ENCODE measurements at places on chromosomes 7 and 10.

- peak; percentile 42 for DNase-seq
Measured at GRCh38 chr7:121557034-121557892, 161.2 kb upstream of the FAM3C start.

GRCh38 chr10:100348389-100348927 is 1.4 kb downstream of the SCD start:
- DNase-seq: no peak

GRCh38 chr7:41933427-41933826 is 230.5 kb upstream of the INHBA start:
- DNase-seq: no peak

- no peak for DNase-seq
Measured at GRCh38 chr7:137798073-137798763, 48.6 kb downstream of the DGKI start.

DNA sequence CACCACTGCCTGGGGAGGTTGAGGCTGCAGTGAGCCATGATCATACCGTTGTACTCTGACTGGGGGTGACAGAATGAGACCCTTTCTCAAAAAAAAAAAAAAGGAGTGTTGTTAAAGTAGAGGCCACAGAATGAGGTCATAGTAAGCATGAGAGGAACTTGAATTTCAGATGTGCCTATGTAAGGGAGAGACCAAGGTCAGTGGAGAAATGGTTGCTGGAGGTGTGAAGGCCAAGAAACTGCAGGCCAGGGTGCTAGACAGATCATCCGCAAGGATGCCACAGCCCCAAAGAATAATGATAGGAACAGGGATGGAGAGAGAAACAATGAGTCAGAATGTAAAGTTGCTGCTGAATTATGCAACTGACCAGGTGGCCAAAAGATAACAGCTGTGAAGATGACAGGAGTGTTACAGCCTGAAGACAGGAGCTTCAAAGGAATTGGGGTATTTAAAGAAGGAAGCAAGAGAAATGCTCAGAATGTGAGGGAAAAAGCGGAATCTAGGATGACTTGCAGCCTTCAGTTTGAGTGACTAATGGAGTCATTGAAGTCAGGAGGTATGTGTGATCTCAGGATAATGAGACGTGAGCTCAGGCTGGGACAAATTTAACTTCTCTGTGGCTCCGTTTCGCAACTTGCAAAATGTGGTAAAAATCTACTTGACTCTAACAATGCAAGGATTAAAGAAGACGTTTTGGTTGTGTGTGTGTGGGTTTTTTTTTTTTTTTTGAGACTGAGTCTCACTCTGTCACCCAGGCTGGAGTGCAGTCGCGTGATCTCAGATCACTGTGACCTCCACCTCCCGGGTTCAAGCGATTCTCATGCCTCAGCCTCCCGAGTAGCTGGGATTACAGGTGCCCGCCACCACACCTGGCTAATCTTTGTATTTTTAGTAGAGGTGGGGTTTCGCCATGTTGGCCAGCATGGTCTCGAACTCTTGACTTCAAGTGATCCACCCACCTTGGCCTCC is 22.2 kb downstream of the TYW1B start:
- DNase-seq: peak; percentile 86

- DNase-seq: peak; percentile 90
Measured at GRCh38 chr7:134593530-134594392, 44.9 kb downstream of the AKR1B15 start.

GRCh38 chr10:49596836-49597235 is 13.3 kb upstream of the SLC18A3 start:
- DNase-seq: no peak

- DNase-seq: no peak
Measured at GRCh38 chr7:155832581-155832981, 20.3 kb upstream of the SHH start.

DNA sequence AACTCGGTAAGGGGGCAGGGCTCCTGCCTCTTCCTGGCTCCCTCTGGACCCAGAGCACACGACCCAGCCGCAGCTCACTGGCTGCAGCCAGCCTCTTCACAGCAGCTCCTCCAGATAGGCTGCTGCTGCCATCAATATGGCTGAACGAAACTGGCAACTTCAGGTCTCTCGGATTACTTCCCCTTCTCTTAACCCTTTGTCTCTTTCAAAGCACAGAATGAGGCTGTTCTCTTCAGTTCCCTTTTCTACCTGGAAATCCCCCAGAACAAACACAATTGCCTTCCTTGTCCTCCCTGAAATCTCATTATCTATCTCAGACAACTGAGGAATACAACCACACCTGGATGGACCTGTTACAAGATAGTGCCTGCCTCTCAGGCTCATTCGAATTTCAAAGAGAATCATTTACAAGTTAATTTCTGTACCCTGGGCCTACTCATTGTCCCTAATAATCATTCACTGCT is 193.4 kb upstream of the MBL2 start:
- DNase-seq: no peak

GRCh38 chr10:76492026-76492425 is 1060.6 kb downstream of the LRMDA start:
- DNase-seq: peak; percentile 87

- no peak for DNase-seq
Measured at GRCh38 chr10:72445851-72446250, 91.1 kb upstream of the DNAJB12 start.

GRCh38 chr7:5758753-5759335 is 22.6 kb downstream of the RNF216 start:
- DNase-seq: no peak

- DNase-seq: no peak
Measured at GRCh38 chr7:77838929-77839491, 40.4 kb downstream of the PHTF2 start.

- no peak for DNase-seq
Measured at GRCh38 chr7:11428877-11429581, 403.0 kb downstream of the THSD7A start.

DNA sequence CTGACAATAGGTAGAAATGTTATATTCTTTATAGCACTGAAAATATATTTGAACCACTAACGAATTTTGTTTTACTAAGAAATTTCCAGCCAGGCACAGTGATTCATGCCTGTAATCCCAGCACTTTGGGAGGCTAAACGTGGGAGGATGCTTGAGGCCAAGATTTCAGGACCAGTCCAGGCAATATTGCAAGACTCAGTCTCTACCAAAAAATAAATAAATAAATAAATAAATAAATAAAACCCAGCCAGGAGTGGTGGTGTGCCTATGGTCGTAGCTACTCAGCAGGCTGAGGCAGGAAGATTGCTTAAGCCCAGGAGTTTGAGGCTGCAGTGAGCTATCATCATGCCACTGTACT is 39.8 kb downstream of the PIP4K2A start:
- peak; percentile 71 for DNase-seq

DNA sequence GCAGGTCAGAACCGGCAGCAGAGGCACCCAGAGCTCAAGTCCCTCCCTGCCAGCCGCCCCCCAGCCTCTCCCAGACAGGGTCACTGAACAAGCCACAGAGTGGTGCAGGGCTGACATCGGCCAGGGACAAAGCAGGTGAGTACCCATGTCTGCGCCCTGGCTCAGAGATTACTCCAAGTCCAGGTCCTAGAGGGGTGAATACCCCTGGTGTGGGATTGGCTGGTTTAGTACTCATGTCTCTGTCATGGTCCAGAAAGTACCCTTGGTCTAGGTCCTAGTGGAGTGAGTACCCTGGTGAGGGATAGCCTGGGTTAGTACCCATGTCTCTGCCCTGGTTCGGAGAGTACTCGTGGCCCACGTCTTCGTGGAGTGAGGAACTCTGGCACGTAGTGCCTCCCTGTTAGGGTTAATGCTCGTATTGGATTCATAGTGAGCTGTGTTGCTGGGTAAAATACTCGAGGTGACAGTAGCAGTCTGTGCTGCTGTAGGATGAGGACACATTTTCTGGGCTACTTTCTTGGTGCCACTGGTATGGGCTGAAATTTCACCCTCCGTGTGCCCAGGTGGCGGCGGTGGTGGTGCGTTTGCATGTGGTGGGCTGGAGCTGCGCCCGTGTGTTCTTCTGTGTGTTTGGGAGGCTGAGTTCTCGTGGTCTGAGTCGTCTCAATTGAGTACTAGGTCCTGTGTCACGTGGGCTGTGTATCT is 25.5 kb upstream of the KNDC1 start:
- DNase-seq: no peak

GRCh38 chr7:115578576-115578975 is 452.0 kb downstream of the TFEC start:
- DNase-seq: no peak

- peak; percentile 30 for DNase-seq
Measured at GRCh38 chr7:2518737-2519118, 846 bp upstream of the LFNG start.

- DNase-seq: no peak
Measured at GRCh38 chr7:143046426-143046851, 5.7 kb upstream of the OR6V1 start.

GRCh38 chr7:20776214-20776911 is 10.3 kb downstream of the SP8 start:
- no peak for DNase-seq

GRCh38 chr10:123284022-123284421 is 129.8 kb downstream of the BUB3 start:
- peak; percentile 5 for DNase-seq

GRCh38 chr10:67794256-67794655 is 43.7 kb downstream of the DNAJC12 start:
- DNase-seq: no peak

GRCh38 chr7:110595694-110596093 is 495.2 kb upstream of the LRRN3 start:
- DNase-seq: no peak

DNA sequence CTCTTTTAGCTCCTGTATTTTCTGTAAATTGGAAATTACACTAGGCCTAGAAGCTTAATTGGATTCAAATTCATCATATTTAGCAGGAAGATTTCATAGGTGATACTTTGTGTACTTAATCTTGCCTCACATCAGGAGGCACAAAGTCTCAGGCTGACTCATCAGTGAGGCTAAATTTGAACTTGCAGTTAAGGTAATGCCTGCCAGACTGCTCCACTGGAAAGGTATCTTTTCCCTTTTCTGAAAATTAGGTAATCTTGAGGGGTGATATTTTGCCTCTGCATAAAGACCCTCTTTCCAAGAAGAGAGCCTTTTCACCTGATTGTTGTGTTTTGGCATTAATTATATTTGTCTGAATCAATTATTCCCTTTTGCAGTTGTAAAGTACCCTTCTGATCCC is 14.6 kb downstream of the PPIA start:
- DNase-seq: peak; percentile 30

GRCh38 chr10:287814-288213 is 152.6 kb downstream of the ZMYND11 start:
- DNase-seq: peak; percentile 19

- no peak for DNase-seq
Measured at GRCh38 chr10:129411393-129411705, 55.7 kb upstream of the MGMT start.

- no peak for DNase-seq
Measured at GRCh38 chr7:75808106-75808505, 5.5 kb downstream of the CCL24 start.

GRCh38 chr7:14995774-14996173 is 93.2 kb upstream of the DGKB start:
- peak; percentile 15 for DNase-seq

DNA sequence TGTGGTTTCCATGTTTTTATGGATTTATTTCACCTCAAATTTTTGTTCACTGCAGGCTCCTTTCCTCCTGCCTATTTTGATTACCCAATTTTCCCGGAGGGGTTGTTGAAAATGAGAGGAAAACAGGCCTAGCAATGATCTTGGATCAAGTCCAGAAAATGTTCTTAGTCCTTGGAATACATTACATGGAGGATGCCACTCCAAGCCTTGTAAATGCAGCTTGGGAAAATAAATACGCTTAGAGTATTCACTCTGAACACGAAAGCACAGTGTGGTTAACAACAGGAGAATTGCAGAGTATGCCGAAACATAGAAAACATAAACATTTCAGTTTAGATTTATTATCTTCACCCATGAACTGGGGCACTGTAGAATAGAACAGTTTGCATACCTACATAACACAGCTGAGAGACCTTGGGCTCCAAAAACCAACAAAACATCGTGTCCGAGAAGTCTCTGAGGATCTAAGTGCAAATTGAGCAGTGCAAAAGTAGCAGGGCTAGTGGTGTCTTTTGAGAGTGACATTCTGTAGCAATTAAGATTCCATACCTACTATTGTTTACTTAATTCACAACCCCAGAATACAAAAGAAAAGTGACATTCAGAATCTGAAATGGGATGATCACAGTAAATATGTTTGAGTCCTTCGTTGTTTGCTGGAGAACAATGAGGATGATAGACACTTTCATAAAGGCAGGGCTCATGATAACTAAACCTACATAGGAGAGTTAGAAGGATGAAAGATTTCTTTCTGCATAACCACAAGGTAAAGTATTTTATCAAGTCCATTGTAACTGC is 7.6 kb upstream of the CD36 start:
- DNase-seq: no peak

DNA sequence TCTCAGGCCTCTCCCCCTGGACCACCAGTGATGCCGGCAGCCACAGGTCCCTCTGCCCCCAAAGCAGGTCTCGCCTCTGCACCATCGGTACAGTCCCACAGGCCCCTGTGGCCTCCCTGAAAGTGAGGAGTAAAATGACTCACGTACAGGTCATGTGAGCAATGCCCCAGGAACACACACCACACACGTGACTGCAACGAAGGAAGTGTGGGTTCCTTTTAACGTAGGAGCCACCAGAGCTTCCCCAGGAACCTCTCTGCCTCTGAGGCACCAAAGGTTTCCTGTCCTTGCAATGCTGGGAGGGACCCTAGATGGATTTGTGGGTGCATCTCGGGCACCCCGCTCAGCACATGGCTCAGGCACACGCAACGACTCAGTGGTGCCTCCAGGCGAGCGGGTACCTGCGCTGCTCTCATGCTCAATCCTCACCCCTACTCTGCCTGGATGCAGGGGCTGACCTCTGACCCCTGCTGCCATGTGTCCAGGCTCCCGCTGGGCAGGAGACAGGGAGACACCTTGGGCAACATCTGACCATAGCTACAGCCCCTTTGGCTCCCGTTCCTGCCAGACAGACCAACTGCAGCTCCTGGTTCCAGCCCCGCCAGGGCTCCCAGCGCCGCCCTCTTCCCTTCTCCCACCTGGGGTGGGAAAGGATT is 120.7 kb downstream of the PRKAG2 start:
- peak; percentile 62 for DNase-seq

DNA sequence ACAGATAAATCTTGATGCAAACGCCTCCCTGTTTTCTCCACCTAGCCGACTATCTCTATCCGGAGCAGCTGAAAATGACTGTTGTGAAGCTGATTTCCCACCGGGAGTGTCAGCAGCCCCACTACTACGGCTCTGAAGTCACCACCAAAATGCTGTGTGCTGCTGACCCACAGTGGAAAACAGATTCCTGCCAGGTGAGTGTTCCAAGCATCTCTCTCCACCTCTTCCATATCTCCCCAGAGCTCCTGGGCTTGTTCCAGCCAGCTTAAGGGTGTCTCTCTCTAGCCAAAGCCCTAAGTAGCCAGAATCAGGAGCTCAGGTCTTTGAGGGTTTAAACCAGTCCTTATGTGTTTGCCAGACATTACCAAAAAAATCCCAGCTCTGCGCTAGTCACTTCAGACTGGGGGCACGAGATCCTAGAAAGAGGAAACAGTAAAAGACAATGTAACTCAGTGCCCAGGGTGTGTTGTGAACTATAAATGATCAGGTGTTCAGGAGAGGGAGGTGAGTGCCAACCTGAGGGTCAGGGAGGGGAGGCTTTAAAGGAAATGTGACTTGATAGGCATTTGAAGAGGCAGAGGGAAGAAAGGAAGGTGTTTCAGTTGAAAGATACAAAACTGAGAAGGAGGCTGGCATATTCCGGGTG is 4.4 kb downstream of the PLAU start:
- no peak for DNase-seq

Measured in GM23248 (cell line).